ENCODE measurements at places on chromosomes 4 and X.
A peak's percentile ranks its signal among the peaks of the same experiment; 100 is the strongest.

DNA sequence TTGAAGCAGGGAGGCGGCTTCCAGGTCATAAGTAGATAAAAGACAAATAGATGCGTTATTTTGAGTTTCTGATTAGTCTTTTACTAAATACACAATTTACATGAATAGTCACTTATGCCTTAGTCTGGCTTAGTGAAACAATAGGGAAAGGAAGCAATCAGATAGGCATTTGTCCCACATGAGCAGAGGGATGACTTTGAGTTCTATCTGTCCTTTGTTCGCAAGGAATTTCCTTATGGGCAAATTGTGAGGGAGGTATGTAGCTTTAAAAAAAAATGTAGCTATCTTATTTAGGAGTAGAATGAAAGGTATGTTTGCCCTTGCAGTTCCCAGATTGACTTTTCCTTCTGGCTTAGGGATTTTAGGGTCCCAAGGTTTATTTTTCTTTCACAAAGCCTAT lies 26.3 kb upstream of the ADH1C start:
- no peak for DNase-seq

GRCh38 chr4:159195361-159195769 lies 92.5 kb downstream of the RAPGEF2 start:
- peak; percentile 72 for DNase-seq

DNA sequence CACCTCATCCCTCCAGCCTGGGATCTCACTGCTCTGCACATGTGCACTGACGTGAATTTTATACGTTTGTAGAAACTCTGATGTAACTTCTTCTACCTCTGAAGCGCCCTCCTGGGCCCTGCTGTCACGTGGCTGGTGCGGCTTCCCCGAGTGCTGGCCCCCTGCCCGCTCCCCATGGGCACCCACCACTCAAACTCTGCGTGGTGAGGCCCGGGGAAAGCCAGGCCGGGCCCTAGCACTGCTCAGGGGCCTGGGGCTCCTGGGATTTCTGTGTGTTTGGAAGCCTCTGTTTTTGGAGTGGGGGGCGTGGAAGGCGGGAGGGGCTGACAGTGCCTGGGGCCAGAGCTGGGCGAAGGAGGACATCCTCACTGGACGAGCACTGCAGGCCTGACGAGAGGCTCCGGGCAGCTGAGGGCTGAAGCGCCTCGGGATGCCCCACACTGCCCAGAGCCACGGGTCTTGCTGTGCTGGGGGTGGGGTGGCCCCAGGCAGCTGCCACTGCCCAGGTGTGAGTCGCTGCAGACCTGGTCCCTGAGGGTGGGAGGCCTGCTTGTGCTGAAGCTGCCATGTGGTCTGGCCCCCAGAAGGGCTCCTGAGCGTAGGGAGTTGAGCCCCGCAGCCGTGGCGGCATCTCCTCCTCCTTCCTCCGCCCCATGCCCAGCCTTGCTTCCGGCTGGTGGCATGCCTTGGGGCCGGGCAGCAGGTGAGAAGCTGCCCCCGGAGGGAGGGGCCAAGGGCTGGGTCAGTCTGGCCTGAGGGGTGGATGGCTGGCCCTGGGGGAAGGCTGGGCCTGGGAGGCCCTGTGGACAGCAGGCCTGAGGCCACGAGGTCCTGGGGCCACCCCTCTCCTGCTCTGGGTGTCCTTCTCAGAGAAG lies 7.7 kb downstream of the NAT8L start:
- no peak for DNase-seq

DNA sequence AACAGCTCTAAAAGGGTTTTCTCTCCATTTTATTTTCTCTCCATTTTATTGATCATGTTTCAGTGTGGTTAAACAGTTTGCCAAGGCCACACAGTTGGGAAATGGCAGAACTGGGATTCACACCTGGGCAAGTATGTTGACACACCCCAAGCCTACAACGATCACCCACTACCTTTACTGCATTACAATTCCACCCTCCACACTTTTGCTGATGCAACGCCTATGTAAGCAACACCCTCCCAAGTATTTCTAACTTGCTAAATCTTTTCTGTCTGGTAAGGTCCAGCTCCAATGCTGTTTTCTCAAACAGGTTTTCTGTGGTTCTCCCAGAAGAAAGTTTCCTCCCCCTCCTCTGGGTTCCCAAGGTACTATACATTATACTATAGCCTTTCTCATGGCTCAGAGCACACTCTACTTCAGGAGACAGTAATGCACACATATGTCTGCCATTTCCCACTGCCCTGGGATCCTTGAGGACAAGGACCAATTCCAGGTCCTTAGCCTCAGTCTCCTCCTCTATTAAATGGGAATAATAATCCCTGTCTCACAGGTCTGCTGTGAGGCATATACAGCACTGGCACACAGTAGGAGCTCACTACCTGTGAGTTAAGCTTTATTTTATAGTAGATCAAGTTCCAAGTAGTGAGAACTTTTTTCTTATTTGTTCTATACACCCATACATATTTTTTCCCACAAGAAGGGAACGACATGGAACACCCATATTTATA lies 27.9 kb downstream of the IQSEC2 start:
- DNase-seq = no peak

GRCh38 chr4:152997771-152998487 lies 61.8 kb downstream of the FHDC1 start:
- no peak for DNase-seq

- DNase-seq = no peak
These were observed 78.9 kb upstream of the RXFP1 start for GRCh38 chr4:158442736-158443135.
